ENCODE measurements at places on chromosomes 1 and 21.

DNA sequence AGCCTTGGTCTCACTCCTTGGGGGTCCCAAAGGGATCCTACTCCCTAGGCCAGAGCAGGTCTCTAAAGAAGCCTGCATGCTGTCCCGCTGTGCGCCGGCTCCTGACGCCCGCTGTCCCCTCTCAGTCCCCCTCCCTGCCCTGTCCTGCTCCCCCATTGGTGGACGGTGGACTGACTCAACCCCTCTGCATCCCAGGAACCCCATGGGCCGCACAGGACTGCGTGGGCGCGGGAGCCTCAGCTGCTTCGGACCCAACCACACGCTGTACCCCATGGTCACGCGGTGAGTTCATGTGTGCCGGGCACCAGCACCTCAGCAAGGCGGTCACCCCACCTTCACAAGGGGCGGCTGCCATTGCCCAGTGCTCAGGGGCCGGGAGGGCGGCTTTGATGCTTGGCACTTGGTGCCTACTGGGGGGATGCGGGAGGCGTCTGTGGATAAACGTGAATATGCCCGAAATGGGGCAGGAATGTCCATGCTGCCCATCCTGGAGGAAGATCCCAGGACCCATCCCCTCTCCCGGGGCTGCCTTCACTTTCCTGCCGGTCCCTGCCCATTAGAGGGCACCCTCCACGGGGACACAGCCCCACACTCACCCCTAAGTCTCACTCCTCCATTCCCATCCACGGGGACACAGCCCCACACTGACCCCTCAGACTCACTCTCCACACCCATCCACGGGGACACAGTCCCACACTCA lies 20.2 kb upstream of the LRRC3 start:
- DNase-seq = no peak

GRCh38 chr1:213997038-213997771 lies 9.4 kb downstream of the PROX1 start:
- no peak for DNase-seq

DNA sequence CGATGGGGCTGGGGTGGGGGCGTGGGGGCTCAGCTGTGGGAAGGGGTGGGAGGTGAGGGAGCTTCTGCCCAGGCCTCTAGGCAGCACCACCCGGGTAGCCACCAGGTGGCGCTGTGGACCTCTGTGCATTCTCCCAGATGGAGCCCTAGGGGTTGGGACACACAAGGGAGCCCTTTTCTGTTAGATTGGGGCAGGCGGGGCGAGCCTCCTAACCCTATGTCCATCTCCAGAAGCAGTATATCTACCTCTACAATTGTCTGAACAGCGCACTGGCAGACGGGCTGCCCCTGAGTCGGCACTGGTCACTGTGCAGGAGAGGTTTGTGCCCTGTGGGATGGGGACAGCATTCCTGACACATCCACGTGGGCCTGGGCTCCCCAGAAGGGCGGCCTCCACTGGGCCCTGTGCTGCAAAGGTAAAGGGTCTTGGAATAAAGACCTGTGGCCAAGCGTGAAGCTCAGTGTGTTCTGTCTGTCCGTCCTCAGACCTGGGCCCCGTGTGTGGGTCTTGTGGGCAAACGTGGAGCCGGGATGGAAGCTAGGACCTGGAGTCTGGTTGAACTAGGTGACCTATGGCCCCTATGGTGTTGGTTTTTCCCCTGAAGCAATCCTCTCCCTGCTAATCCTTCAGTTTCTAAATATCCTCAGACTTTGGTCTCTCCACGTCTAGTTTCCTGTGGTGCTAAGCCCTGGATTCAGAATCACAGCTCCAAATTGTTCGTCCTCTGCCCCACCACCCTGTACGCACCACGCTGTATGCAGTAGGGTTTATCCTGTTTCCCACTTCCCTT lies 4.4 kb upstream of the LGR6 start:
- DNase-seq = peak; percentile 44

DNA sequence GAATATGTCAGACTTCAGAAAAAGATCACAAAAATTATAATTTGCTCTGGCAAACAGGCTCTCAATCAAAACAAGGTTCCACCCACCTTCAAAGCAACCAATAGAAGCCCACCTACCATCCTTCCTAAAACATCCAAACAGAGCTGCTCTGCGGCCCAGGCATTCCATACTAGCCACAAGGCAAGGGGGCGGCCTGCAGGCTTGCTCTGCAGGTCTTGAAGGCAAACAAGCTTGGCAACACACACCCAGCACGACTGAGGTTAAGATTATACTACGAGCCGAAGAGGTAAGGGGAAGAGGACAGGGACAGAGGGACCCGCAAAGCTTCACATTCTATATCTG lies 207.3 kb downstream of the SLC45A1 start:
- no peak for DNase-seq

DNA sequence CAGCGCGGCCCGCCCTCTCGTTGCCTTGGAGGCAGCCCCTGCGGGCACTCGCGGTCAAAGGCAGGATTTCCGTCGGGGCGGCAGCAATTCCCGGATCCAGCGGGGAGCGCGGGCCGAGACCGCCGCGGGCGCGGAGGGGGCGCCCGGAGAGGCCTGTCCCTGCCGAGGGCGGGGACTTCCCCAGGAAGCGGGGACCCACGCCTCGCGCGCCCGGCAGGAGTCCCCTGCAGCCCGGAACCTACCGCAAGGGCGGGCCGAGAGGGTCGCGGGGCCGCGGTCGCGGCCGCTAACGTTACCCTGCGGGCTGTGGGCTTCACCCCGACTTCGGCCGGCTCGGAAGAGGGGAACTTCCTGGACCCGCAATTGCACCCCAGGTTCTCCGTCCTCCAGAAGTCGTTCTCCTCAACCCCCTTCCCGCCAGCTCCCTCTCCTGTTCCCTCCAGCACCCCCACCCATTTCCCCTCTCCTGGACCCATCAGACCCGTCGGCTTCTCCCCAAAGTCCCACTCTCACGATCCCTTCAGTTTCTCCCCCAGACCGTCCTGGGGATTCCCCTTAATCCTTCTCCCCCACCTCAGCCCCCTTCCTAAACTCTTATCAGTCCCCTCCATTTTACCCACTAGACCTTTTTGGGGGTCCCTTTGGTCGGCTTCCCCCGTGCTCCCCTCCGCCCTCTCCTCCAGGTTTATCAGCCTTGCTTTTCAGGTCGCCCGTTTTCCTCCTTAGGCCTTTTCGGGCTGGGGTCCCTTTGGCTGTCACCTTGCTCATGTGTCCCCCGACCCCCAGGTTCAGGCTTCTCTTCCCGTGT lies 604 bp downstream of the FGR start:
- peak; percentile 37 for DNase-seq

GRCh38 chr1:69305621-69306020 lies 262.1 kb upstream of the LRRC7 start:
- DNase-seq = no peak

DNA sequence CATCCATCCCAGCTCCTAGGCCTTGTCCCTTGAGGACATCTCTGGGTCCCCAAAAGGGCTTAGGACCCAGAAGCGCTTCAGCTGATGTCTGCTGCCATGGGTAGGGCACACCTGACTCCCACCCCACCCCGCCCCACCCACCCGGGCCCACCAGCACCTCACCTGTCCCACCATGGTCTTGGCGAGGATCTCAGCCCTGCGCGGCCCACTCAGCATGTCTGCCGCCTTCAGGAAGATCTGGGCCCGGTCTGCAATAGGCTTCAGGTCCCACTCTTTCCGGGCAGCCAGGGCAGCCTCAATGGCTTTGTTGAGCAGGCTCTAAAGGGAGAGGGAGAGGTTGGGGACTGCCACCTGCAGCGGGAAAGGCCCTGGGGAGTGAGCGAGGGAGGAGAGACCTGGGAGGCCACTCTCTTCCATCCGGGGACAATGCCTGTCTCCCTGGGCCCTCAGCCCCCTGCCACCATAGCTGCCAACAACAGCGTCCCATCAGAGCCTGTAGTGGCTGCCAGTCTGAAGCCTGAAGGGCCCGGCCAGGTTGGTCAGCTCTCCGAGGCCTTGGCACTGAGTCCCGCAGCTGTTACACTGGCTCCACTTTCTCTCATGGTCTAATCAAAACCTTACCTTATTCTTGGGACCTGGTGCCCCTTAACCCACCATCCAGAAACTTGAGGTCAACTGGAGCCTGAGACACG lies 16.9 kb downstream of the ALDH4A1 start:
- DNase-seq = no peak

- DNase-seq = no peak
These were observed 5.0 kb downstream of the CTBS start for GRCh38 chr1:84569216-84569615.

- no peak for DNase-seq
These were observed 120.7 kb upstream of the CSF3R start for GRCh38 chr1:36603461-36603860.

- peak; percentile 37 for DNase-seq
These were observed 106.4 kb downstream of the TBX19 start for GRCh38 chr1:168386949-168387586.

GRCh38 chr1:46784666-46785065 lies 14.2 kb upstream of the CYP4B1 start:
- DNase-seq = no peak

DNA sequence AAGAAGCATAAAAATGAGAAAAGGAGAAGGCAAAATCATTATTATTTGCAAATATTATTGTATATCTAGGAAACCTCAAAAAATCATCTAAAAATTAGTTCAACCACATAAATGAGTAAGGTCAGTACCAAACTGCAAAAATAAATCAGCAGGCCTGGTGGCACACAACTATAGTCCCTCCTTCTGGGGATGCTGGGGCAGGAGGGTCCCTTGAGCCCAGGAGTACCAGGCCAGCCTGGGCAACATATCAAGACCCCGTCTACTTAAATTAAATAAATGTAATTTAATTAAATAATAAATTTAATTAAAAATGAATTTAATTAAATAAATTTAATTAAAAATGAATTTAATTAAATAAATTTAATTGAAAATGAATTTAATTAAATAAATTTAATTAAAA lies 40.3 kb upstream of the TRIM67 start:
- no peak for DNase-seq

DNA sequence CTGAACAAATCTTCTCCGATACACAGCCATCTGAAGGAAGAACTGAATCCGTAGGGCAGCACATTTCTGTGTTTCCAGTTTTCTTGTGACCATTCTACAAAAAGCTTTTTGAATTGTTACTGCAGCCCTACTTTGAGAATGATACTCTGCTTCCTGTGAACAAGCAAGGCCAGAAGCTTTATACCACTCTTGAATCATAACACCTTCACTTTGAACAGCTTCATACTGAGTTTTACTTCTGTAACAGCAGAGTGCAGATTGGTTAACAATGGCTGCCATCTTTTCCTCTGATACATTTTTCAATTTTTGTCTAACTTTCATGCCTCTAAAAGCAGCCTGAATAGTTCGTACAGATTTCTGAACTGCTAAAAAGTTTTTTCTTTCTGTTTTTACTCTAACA lies 33.6 kb upstream of the F13B start:
- DNase-seq = no peak

GRCh38 chr1:4179914-4180735 lies 280.1 kb upstream of the C1orf174 start:
- no peak for DNase-seq

GRCh38 chr1:218711884-218712674 lies 366.9 kb downstream of the TGFB2 start:
- no peak for DNase-seq

DNA sequence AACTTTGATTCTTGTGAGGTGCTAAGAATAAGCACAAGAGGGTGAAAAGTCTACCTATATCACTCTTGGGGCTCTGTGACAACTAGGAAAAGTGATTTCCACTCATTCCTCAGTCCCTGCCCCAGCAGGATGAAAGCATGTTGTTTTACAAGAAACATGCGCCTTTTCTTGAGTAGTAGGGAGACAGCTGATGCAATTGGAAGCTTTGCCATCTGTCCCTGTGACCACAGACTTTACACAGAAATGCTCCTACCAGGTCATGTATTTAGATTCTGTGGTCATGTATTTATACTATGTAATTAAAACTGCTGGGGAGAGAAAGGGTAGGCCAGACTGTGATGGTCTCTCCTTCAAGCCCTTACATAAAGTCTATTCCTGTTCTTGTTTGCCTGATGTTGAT lies 445.5 kb downstream of the PTPRC start:
- no peak for DNase-seq

DNA sequence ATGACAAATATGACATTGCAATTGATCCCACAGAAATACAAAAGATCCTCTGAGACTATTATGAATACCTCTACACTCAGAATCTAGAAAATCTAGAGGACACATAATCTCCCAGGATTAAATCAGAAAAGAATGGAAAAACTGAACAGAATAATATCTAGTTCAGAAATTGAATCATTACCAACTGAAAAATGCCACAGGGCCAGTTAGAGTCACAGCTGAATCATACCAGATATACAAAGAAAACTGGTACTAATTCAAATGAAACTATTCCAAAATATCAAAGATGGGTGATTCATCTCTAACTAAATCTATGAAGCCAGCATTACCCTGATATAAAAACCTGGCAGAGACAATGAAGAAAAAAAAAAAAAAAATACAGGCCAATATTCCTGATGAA lies 149.3 kb downstream of the BRINP3 start:
- no peak for DNase-seq

DNA sequence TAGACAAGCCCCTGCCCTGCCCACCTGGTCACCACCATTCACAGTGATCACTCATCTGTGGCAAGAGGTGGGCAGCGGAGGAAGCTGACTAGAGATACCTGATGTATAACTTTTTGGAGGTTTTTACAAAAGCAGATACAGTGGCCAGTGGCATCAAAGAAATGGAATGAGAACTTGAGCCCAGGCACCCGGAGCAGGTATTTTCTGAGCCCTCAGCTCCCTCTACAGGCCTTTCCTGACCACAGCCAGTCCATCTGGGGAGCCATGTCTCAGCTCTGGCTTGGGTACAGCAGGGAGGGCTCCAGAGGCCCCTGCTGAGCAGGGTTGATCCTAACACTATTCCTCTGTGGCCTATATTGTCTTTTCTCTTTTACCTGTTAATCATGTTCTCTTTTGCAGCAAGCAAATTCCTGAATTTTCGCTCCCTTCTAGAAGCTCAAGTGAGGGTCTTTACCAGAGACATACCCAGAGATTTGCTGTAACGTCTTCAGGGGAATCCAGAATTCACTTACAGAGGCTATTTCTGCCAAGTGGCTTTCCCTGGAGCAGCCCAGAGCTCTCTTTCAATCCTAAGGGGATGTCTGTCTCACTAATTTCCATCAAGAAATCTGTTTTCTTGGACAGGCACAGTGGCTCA lies 27.3 kb downstream of the GPR157 start:
- peak; percentile 36 for DNase-seq

- DNase-seq = no peak
These were observed 34.3 kb upstream of the TTC4 start for GRCh38 chr1:54681358-54681757.

- DNase-seq = no peak
These were observed 117.1 kb downstream of the NRIP1 start for GRCh38 chr21:14947613-14948160.

- peak; percentile 37 for DNase-seq
These were observed 2.7 kb upstream of the PSMD4 start for GRCh38 chr1:151251656-151252470.

- DNase-seq = no peak
These were observed 43.5 kb downstream of the CD34 start for GRCh38 chr1:207867136-207868109.

- no peak for DNase-seq
These were observed 8.7 kb upstream of the OXCT2 start for GRCh38 chr1:39779821-39780220.

GRCh38 chr1:154736841-154737240 lies 128.9 kb upstream of the ADAR start:
- no peak for DNase-seq

GRCh38 chr1:28122183-28122582 lies 33.8 kb upstream of the EYA3 start:
- DNase-seq = no peak
